ENCODE measurements at places on chromosomes 7 and 10.

DNA sequence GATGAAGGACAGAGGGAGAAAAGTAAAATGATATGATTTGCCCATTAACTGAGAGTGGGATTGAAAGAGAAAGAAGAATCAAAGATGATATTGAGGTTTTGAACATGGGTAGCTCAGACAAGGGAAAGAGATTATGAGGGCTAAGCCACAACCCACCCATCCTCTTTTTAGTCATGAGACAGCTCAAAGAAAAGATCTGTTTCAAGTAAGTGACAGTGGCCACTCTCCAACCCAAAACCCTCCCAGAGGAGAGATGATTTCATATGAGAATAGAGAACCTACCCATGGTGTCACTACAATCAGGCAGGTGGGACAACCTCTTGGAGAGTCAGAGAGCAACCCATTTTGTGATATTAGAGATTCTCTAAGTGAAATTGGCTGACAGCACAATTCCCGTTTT, 32.2 kb downstream of the PLXNA4 start:
- DNase-seq: no peak

DNA sequence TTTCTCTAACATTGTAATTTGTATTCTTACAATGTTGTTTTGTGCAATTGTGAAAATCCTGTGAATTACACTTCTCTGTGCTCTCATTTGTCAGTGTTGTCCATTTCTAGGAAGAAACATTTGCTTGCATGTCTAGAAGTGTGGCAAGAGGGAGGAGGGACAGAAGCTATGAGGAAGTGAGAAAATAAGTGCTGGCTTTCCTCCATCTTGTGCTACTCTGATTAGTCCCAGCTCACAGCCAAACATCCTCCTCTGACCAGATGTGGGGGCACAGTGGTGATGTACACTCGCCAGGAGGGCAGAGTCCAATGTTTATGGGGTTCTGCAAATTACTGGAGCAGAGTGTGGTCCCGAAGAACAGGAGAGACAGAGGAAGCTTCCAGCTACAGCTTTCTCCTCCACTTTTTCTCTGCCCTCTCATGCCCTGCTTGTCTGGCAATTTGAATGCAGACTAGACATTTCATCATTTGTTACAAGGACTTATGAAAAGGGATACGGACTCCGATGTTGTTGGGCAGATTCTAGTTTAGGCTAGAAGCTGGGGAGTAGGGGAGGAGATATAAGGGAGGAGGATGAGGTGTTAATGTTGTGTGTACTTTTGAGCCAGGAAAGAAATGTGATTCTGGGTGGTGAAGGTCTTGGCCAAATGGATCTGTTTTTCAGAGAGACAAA, 131.0 kb upstream of the C1GALT1 start:
- peak; percentile 7 for DNase-seq

DNA sequence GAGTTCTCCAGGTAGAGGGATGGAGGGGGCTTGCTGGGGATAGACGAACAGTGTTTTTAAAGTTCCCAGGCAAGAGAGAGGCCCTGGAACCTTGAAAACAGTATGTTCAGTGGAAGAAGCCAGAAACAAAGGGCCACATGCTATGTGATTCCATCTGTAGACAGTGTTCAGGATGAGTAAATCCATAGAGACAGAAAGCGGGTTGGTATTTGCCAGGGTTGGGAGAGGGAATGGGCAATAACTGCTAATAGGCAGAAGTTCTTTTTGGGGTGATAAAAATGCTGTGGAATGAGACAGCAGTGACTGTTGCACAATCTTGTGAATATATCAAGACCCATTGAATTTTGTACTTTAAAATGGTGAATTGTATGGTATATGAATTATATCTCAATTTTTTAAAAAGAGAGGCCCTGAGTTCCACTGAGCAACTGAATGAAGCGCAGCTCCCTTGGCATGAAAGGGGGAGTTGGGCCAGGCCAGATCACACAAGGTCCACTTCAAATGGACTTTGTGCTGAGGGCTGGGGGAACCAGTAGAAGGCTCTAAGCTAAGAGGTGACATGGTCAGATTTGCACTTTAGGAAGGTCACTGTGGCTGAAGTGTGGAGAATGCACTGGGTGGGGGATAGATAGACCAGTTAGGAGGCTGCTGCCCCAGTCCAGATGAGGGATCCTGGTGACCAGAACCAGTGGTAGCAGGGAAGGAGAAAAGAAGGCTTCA, 34.0 kb downstream of the LEP start:
- DNase-seq: no peak

DNA sequence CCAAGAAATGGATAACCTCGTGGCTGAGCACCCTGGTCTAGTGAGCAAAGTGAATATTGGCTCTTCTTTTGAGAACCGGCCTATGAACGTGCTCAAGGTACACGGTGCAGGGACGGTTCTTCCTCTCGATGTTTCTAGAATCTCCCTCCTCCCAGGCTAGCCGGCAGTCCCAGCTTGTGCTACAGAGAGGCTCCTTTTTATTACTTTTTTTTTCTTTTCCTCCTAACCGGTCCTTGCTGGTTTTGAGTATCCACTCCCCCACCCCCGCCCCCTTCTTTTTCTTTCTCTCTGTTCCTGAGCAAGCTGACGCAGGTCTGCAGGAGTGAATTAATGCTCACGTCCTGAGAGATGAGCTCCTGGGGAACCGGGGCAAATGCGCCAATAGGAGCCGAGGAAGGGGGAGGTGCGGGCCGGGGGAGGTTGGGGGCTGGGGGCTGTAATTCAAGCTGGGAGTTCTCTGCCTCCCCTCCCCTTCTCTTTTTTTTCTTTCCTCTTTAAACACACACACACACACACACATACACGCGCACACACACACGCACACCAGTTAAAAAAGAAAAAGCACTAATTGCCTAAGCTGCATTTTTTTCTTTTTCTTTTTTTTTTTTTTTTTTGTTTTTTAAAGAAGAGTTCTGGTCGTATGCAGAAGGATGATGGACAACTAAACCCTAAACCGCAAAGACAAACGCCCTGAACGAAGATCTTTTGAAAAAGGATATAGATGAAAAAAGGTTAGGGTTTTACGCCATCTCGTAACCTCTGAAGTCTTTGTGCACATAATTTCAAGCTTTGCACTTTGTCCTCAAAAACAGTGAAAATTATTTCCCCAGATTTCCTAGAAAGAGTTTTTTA, 6.6 kb downstream of the CPA2 start:
- DNase-seq: no peak

GRCh38 chr7:34991938-34992840, 45.1 kb downstream of the DPY19L1 start:
- DNase-seq: peak; percentile 31

GRCh38 chr7:38211940-38212339, 33.9 kb downstream of the STARD3NL start:
- DNase-seq: no peak

Measured in GM12864 (cell line).